ENCODE measurements at places on chromosomes 11 and 22.

- no peak for DNase-seq
Observed at GRCh38 chr11:48095779-48096470, 115.6 kb downstream of the PTPRJ start.

DNA sequence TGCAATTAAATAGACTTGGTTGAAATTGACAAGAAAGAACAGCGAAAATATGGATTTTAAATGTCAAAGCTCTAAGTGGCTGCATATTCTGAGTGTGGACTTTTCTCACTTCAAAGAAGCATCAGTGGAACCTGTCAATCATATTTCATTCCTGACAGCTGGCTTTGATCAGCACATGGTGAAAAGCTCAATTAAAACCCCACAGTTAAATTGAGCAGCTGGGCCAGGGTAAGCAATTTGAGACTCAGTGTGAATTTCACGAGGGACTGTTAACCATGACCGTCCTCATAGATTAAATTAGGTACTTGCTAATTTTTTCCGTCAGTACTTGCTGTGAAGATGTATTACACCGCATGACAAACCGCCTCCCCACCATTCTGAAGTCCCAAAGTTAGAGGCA is 11.0 kb upstream of the OR10D3 start:
- no peak for DNase-seq

DNA sequence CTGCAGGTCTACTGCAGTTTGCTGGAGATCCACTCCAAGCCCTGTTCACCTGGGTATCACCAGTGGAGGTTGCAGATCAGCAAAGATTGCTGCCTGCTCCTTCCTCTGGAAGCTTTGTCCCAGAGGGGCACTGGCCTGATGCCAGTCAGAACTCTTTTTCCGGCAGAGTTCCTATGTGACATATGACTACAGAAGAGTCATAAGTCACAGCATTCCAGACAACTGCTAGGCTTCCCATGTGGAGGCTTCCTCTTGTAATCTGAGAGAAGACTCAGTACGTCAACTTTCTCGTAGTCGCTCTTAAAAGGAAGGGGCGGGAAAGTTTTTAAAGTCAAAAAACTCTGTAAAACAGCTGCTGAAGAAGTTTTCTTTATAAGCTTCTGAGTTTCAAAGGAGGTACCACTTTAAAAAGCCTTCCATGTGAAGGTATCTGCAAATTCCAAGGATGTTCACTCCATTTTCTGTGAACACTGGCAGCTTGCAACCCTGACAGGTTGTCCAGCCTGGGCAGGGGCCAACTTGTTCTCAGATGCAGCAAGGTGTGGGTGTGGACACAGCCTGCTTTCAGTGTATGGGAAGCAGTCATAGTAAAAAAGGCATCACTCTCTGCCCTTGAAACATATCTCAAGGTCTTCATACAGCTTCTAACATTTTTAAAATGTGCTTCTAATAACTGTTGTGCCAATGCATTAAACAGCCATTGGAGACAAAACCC is 97.8 kb downstream of the ME3 start:
- no peak for DNase-seq

GRCh38 chr11:43952401-43953342 is 10.2 kb downstream of the C11orf96 start:
- no peak for DNase-seq

DNA sequence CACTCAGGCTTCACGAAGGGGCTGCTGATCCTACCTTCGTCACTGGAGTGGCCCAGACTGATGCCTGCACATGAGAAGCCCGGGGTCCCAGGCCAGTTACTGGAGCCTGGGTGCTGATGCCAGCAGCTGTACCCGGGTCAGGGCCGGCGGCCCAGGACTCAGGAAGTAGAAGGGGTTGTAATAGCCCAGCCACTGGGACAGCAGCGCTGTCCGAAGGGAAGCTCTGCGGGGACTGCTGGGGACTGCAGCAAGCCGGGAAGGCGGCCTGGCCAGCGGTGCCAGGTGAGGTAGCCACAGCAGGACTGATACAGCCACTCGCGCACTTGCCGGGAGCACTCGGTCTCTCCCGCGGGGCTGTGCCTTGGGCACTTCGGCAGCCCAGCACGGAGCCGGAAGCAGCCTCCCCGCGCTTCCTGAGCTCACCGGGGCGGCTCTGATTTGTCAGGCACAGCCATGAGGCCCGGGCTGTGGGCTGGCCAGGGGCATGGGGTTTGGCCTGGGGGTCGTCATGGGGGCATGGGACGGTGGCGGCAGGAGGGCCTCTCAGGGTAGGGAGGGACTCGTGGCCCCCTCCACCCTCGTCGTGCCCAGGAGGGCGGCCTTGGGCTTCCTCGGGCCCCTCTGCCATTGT is 13.9 kb upstream of the OR8K1 start:
- no peak for DNase-seq

- no peak for DNase-seq
Observed at GRCh38 chr22:32355760-32356159, 1.9 kb upstream of the RFPL3 start.

DNA sequence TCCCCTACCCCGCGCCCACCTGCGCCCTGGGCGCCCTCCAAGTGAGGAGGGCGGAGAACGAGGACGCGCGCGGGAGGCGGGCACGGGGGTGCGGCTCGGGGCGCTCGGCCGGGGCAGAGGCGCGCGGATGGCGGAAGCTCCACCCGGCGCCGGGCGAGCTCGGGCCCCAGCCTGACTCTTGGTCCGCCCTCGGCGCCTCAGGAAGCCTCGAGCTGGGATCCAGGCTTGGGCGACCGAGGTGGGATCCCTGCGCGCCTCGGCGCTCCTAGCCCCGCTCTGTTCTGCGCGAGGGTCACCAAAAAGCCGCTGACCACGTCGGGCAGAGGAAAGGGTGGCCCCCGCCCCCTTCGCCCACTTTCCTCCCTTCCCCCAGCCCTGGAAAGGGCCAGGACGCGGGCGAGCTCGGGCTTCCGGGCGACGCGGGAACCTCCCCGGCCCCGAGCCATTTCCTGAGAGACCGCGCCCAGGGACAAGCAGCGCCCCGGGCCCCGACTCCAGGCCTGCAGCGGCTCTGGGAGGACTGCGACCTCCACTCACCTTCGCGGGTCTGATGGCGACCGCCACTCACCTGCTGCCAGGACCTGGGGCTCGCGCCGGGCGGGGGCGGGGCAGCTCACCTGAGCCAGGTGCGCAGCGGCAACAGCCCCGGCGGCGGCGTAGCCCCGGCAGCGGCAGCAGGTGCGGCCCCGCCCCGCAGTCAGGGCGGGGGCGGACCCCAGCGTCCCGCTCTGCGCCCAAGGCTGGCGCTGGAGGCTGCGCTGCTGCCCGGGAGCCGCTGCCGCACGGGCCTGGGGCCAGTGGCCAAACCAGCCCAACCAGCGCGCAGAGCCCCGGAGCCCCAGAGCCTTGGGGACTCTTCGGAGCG is 2.2 kb upstream of the SIGIRR start:
- DNase-seq: peak; percentile 71

GRCh38 chr11:94767701-94768601 is at the start of gene AMOTL1:
AMOTL1 (plus strand) TSS chr11:94768356; CDS start chr11:94768512, 156 bp downstream.
- peak; percentile 42 for DNase-seq

- no peak for DNase-seq
Observed at GRCh38 chr11:75537740-75538139, 12.0 kb upstream of the GDPD5 start.

DNA sequence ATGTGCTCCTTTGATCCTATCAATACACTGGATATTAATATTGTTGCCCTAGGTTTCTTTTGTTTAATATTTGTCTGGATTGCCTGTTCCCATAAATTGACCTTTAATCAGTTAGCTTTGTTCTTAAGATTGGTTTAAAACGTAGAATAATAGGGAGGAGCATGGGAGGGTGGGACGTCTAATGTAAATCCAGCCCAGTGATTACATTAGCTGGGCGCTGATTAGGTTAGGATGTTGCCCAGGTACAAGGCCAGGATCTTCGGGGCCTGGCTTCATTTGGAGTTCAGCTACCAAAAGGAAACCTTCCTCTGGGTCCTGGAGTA is at the start of gene SRSF8:
TSS of gene SRSF8 (plus strand) at position 204 of the 323 bp plus-strand sequence. CDS start 308 bp downstream, outside the sequence.
- no peak for DNase-seq
